ENCODE measurements at places on chromosomes 1 and 21.
A peak's percentile ranks its signal among the peaks of the same experiment; 100 is the strongest.

- peaks cover 4% of the 10 kb centered on the region for H3K4me1 ChIP-seq
- no peak overlapping the region for H3K27ac ChIP-seq
- no peak overlapping the region for H3K4me3 ChIP-seq
- H3K36me3 ChIP-seq: peaks cover 87% of the 10 kb centered on the region
- no peaks in the 10 kb centered on the region for H3K27me3 ChIP-seq
These were observed 58.6 kb downstream of the USP24 start for GRCh38 chr1:55156608-55157007.

DNA sequence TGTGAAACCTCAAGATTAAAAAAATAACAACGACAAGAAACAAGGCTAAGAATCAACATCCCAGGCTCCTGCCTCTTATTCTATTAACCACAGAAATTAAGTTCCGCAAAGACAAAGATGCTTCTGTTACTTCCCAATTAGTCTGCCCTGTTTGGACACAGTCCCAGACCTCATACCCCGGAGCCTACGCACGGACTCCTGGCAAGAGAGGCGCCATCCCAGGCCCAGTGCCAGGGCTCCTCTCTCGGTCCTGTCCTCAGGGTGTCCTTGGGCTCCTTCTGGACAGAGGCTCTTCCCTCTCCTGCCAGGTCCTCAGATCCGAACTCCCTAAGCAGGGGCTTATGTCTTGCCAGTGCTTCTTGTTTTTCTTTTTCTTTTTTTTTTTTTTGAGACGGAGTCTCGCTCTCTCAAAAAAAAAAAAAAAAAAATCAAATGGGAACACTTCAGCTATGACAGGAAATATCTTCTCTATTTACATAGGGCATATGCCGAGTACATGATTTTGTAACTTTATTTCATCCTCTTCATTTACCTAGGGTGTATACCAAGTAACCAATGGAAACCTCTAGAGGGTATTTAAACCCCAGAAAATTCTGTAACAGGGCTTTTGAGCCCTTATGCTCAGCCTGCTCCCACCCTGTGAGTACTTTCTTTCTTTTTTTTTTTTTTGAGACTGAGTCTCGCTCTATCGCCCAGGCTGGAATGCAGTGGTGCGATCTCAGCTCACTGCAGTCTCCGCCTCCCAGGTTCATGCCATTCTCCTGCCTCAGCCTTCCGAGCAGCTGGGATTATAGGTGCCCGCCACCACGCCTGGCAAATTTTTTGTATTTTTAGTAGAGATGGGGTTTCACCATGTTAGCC, 11.7 kb upstream of the ENO1 start:
- peak overlapping the region; percentile 79 for H3K27ac ChIP-seq
- no peaks in the 10 kb centered on the region for H3K36me3 ChIP-seq
- peak overlapping the region; percentile 8 for H3K4me3 ChIP-seq
- H3K4me1 ChIP-seq: peaks cover 12% of the 10 kb centered on the region

- peak overlapping the region; percentile 9 for H3K27ac ChIP-seq
- H3K27me3 ChIP-seq: no peaks in the 10 kb centered on the region
- no peak for DNase-seq
- H3K4me1 ChIP-seq: peaks cover 54% of the 10 kb centered on the region
- H3K4me3 ChIP-seq: no peak overlapping the region
- H3K36me3 ChIP-seq: no peaks in the 10 kb centered on the region
These were observed 5.5 kb downstream of the TP53BP2 start for GRCh38 chr1:223840254-223840653.

DNA sequence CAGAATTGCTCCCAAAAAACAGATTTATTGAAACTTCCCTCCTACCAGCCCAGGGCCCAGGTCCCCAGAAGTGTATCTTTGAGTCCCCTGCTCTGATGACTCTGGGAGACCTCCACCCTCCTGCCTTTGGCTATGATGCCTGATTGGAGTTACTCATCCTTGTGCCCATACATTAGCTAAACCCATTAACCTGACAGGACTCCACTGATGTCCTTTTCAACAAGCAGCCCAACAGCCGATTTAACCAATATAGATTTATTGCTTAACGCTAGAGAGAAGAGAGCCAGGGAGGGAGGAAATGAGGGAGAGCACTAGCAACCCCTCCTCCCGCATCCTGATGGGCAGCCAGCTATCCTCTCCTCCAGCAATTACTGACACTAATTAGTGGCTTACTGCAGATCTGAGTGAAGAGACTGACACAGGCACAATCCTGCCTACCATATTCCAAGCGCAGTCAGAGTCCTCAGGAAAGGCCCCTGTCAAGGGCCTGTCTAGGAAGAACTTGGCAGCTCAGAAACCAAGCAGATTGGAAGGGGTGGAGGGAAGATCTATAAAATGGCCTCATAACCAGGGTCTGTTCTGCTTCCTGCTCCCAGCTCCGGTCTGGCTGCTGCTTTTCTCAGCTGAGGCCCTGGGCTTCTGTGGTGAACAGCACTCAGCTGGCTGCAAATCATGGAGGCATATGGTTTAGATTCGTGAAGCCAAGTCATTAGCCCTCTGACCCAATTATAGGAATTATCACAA, 484.5 kb upstream of the DAB1 start:
- no peaks in the 10 kb centered on the region for H3K4me1 ChIP-seq
- DNase-seq: no peak
- H3K27me3 ChIP-seq: no peaks in the 10 kb centered on the region
- H3K4me3 ChIP-seq: no peak overlapping the region
- no peaks in the 10 kb centered on the region for H3K36me3 ChIP-seq

DNA sequence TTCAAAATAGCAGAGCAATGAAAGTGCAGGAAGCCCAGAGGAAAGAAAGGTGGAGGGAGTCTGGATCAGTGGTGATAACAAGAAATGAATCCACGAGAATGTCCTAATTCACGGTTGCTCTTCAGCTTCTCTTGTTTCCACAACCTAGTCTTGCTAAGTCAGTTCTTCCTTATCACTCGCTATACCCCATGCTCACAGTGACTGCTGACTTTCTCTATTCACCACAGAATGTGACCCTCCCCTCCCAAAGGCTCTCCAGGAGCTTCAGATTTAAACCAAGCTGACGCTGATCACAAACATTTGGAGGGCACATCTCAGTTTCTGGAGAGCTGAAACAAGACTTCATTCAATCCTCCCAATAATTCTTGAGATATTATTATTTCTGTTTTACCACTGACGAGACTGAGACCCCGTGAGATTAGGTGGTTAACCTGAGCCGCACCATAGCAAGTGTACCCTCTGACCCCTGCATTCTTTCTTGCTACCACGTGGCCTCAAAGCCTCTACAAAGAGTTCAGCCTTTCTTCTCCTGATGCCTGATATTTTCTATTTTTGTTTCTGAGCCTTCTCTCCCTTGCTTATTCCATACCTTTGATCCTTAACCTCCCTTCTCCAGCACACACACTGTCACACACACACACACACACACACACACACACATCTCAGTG, 10.7 kb upstream of the CCN1 start:
- H3K27me3 ChIP-seq: no peaks in the 10 kb centered on the region
- peaks cover 12% of the 10 kb centered on the region for H3K4me1 ChIP-seq

DNA sequence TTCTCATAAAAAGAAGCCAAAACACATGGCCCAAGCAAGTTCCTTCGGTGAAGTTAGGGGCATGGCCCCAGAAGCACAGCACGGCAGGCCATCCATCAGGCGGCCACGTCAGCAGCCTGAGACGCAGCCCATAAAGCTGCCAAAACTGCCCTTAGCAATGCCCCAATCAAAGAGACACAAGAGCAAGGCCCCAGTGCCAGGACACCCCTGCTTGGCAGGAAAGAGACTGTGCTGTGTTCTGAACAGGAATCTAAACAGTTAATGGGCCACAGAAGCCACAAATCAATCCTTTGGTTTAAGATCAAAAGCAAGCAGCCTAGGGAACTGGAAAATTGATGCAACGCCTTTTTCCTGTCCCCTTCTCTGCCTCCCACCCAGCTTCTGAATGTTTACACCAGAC, 497.0 kb upstream of the USP24 start:
- H3K36me3 ChIP-seq: no peaks in the 10 kb centered on the region
- no peak overlapping the region for H3K4me3 ChIP-seq
- no peaks in the 10 kb centered on the region for H3K27me3 ChIP-seq
- DNase-seq: no peak
- no peak overlapping the region for H3K27ac ChIP-seq

- DNase-seq: no peak
- peaks cover 37% of the 10 kb centered on the region for H3K4me1 ChIP-seq
- H3K27me3 ChIP-seq: no peaks in the 10 kb centered on the region
- H3K36me3 ChIP-seq: peaks cover 33% of the 10 kb centered on the region
- H3K4me3 ChIP-seq: peak overlapping the region; percentile 81
- H3K27ac ChIP-seq: peak overlapping the region; percentile 78
These were observed 2.2 kb downstream of the CSF1 start for GRCh38 chr1:109912873-109913272.

DNA sequence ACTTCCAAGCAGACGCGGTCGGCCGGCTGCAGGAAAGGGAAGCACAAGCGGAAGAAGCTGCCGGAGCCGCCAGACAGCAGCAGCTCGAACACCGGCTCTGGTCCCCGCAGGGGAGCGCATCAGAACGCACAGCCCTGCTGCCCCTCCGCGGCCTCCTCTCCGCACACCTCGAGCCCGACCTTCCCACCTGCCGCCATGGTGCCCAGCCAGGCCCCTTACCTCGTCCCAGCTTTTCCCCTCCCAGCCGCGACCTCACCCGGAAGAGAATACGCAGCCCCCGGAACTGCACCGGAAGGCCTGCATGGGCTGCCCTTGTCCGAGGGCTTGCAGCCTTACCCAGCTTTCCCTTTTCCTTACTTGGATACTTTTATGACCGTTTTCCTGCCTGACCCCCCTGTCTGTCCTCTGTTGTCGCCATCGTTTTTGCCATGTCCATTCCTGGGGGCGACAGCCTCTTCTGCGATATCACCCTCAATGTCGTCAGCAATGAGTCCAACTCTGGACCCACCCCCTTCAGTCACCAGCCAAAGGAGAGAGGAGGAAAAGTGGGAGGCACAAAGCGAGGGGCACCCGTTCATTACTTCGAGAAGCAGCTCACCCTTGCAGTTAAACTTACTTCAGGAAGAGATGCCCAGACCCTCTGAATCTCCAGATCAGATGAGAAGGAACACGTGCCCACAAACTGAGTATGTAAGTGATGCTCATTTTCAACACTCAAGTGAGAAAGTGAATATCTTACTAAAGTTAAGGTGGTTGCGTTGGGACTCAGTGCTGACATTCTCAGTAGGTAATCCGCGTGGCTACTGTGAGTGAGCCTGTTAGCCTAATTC, 25.5 kb downstream of the UTS2 start:
- H3K4me1 ChIP-seq: no peaks in the 10 kb centered on the region
- peaks cover 92% of the 10 kb centered on the region for H3K36me3 ChIP-seq

GRCh38 chr1:192936313-192937018, 122.7 kb downstream of the UCHL5 start:
- no peak overlapping the region for H3K4me3 ChIP-seq
- no peak for DNase-seq
- no peak overlapping the region for H3K27ac ChIP-seq
- H3K4me1 ChIP-seq: no peaks in the 10 kb centered on the region

DNA sequence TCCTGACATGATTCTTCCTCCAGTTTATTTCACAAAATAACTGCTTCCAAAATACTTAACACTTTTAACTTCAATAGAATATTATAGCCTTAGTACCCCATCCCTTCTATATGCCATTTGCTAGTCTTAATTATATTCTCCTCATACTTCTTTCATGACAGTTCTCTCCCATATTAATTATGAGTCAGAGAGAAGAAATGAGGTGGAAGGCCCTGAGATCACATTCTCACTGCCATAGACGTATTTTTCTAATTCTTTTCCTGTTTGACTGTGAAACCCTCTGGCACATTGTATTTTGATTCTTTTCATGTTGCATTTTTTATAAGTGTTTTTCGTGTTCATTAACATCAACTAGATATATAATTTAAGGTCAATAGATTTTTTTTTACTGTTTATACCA, 88.4 kb downstream of the GTF2B start:
- H3K4me1 ChIP-seq: no peaks in the 10 kb centered on the region
- no peaks in the 10 kb centered on the region for H3K27me3 ChIP-seq
- no peak for DNase-seq
- H3K4me3 ChIP-seq: no peak overlapping the region
- peaks cover 45% of the 10 kb centered on the region for H3K36me3 ChIP-seq
- H3K27ac ChIP-seq: no peak overlapping the region

DNA sequence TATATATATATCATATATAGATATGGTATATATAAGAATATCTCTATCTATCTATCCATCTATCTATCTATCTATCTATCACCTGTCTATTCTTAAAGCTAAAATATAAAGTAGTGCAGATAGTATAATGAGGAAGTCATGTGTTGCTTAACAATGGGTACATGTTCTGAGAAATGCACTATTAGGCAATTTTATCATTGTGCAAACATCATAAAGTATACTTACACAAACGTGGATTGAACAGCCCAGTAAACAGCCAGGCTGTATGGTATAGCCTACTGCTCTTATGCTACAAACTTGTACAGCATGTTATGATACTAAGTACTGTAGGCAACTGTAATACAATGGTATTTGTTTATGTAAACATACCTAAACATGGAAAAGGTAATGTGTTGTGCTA, 621.0 kb upstream of the NCAM2 start:
- no peaks in the 10 kb centered on the region for H3K36me3 ChIP-seq
- H3K27me3 ChIP-seq: no peaks in the 10 kb centered on the region
- no peak for DNase-seq

DNA sequence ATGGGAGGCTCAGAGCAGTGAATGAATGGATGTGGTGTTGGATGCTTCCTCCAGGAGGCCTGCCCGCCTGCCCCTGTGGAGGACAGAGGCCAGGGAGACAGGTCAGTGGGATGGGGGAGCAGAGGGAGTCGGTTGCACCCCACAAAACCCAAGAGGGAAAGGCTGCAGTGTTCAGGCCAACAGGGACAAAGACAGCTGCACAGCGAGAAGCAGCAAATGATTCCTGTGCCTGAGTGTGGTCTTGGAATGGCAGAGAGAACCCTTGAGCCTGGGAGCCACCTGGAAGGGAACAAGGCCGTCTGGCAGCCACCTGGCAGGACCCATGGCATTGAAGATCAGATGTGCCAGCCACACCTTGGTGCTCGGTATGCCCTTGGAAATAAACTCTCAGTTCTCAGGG, 8.1 kb downstream of the TFF3 start:
- peaks cover 8% of the 10 kb centered on the region for H3K4me1 ChIP-seq
- no peaks in the 10 kb centered on the region for H3K36me3 ChIP-seq
- H3K27ac ChIP-seq: no peak overlapping the region
- DNase-seq: no peak
- H3K27me3 ChIP-seq: peaks cover 7% of the 10 kb centered on the region
- no peak overlapping the region for H3K4me3 ChIP-seq

- no peak overlapping the region for H3K27ac ChIP-seq
- H3K27me3 ChIP-seq: peaks cover 20% of the 10 kb centered on the region
- peak; percentile 2 for DNase-seq
- H3K36me3 ChIP-seq: no peaks in the 10 kb centered on the region
- H3K4me1 ChIP-seq: no peaks in the 10 kb centered on the region
These were observed 8.6 kb upstream of the LHX4 start for GRCh38 chr1:180221462-180221861.

- H3K27me3 ChIP-seq: no peaks in the 10 kb centered on the region
- no peak overlapping the region for H3K27ac ChIP-seq
- H3K4me1 ChIP-seq: no peaks in the 10 kb centered on the region
- no peak overlapping the region for H3K4me3 ChIP-seq
These were observed 26.3 kb upstream of the TRAPPC10 start for GRCh38 chr21:43985690-43986251.
